Body of pancreas (tissue), 4 donors: ENCODE measurements at places on chromosomes 1 and 21. TPM values are rescaled to one million over a fixed set of nuclear protein-coding genes. Genes with fewer than 3 reads are reported as not detected.

GRCh38 chr1:172727956-172728603 is 69.2 kb downstream of the FASLG start:
- DNase-seq = no peak
- H3K36me3 ChIP-seq = no peaks in the 10 kb centered on the region
- no peaks in the 10 kb centered on the region for H3K4me1 ChIP-seq
- no peak overlapping the region for H3K4me3 ChIP-seq
- no peaks in the 10 kb centered on the region for H3K27me3 ChIP-seq

- no peak overlapping the region for H3K4me3 ChIP-seq
- DNase-seq = no peak
- H3K36me3 ChIP-seq = no peaks in the 10 kb centered on the region
- H3K4me1 ChIP-seq = peaks cover 6% of the 10 kb centered on the region
- no peak overlapping the region for H3K27ac ChIP-seq
Observed at GRCh38 chr1:206006946-206007345, 3.8 kb upstream of the RAB7B start.

- no peaks in the 10 kb centered on the region for H3K36me3 ChIP-seq
- H3K4me3 ChIP-seq = no peak overlapping the region
- no peak overlapping the region for H3K27ac ChIP-seq
Observed at GRCh38 chr1:215076322-215076721, 6.2 kb upstream of the KCNK2 start.

DNA sequence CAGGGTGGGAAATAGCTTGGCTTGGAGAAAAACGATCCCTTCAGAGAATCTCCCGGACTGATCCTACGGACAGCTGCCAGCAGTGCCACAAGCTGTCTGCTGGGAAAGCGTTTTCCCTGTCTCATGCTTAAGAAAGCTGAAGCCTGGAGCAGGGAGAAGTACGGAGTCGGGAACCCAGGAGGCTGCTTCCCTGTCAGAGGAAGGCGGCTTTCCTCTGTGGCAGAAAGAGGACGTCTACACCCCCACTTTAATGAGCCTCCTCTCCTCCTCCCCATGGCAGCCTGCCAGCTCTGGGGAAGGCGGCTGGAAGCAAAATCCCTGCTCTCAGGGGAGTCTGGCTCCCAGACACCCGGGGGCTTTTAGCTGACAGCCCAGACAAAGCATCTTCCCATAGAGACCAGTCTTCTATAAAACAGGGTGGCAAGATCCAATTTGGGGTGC is 7.3 kb downstream of the KIF21B start:
- H3K27ac ChIP-seq = no peak overlapping the region
- no peak for DNase-seq
- no peak overlapping the region for H3K4me3 ChIP-seq
- peaks cover 18% of the 10 kb centered on the region for H3K4me1 ChIP-seq
- no peaks in the 10 kb centered on the region for H3K27me3 ChIP-seq
- no peaks in the 10 kb centered on the region for H3K36me3 ChIP-seq

- H3K36me3 ChIP-seq = no peaks in the 10 kb centered on the region
- H3K27me3 ChIP-seq = no peaks in the 10 kb centered on the region
- no peaks in the 10 kb centered on the region for H3K4me1 ChIP-seq
- DNase-seq = no peak
Observed at GRCh38 chr1:112001436-112001835, 12.0 kb upstream of the KCND3 start.

DNA sequence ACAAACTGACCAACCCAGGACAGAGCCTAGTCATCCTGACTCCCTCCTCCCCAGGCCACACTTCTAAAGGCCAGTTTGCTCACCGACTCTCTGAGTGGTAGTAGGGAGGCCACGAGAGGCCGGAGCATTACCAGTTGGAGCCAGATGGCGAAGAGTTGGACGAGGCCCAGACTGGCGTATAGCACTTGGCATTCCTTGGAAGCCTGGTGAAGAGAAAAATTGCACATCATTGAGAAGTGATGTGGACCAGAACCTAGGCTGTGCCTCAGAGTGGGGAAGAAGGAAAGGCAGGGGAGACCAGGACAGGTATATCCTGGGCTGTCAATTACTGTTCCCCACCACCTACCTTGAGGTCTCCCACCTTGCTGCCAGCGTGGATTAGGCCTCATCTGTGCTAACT is 12.2 kb downstream of the PABPC4 start:
- DNase-seq = no peak
- peaks cover 53% of the 10 kb centered on the region for H3K36me3 ChIP-seq
- no peak overlapping the region for H3K4me3 ChIP-seq
- H3K27ac ChIP-seq = no peak overlapping the region
- H3K4me1 ChIP-seq = peaks cover 50% of the 10 kb centered on the region
- no peaks in the 10 kb centered on the region for H3K27me3 ChIP-seq

- DNase-seq = no peak
- no peak overlapping the region for H3K27ac ChIP-seq
- H3K4me1 ChIP-seq = peaks cover 25% of the 10 kb centered on the region
- H3K4me3 ChIP-seq = no peak overlapping the region
Observed at GRCh38 chr1:33254491-33254890, 1.8 kb upstream of the ZNF362 start.

GRCh38 chr1:160731990-160732389 is 7.1 kb upstream of the SLAMF7 start:
- H3K4me3 ChIP-seq = no peak overlapping the region
- DNase-seq = no peak
- H3K36me3 ChIP-seq = no peaks in the 10 kb centered on the region
- H3K4me1 ChIP-seq = no peaks in the 10 kb centered on the region
- no peak overlapping the region for H3K27ac ChIP-seq

GRCh38 chr21:44995343-44995941 is 55.6 kb downstream of the SLX9 start:
- no peak overlapping the region for H3K4me3 ChIP-seq
- H3K27ac ChIP-seq = no peak overlapping the region
- no peak for DNase-seq
- no peaks in the 10 kb centered on the region for H3K27me3 ChIP-seq

DNA sequence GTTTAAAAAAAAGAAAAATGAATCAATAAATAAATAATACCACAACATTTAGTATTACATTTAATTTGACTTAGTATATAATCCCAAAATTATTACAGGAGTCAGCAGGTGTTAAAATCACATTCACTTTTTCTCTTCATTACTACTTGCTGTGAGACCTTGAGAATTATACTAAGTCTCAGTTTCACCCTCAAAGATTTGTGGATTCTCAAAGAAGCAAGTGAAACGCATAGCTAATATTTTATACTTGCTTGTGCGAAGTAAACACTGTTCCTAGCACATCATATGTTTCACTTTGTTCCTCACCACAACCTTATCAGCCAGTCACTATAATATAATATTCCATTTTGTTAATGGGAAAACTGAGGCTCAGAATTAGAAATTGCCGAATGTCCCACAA is 4.0 kb downstream of the CLCA1 start:
- H3K27ac ChIP-seq = no peak overlapping the region
- no peaks in the 10 kb centered on the region for H3K27me3 ChIP-seq
- H3K4me1 ChIP-seq = no peaks in the 10 kb centered on the region
- DNase-seq = no peak
- H3K4me3 ChIP-seq = no peak overlapping the region

DNA sequence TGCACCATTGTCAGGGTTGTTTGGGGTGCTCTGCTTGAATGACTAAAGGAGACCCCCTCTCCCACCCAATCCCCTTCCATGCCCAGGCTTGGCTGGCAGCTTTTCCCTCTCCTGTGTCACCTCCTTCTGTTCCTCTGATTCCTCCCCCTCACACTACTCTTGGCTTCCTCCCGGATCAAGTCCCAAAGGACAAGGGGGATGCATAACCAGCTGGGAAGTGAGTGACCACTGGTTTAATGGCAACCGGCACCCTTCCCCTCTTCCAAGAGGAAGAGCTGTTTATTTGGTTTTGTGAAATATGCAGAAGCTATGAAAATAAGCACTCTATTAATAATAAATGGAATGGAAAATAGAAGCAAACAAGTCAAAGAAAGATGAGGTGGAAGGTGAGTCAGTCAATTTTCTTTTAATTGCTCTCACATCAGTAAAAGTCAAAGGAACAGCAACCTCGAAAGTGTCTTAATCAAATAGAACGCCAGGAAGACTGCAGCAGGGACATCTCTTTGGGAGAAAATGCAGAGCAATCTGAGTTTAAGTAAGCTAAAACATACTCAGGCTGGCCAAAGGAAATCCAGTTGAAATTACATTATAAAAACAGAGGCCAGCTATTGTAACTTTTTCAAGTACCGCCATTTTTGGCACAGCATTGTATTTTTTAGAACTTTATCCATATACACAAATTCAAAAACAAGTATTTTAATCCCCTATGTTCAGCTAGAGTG is 322.5 kb downstream of the SIPA1L2 start:
- no peaks in the 10 kb centered on the region for H3K27me3 ChIP-seq
- no peak overlapping the region for H3K27ac ChIP-seq
- no peak overlapping the region for H3K4me3 ChIP-seq
- no peaks in the 10 kb centered on the region for H3K36me3 ChIP-seq
- DNase-seq = no peak
- no peaks in the 10 kb centered on the region for H3K4me1 ChIP-seq

DNA sequence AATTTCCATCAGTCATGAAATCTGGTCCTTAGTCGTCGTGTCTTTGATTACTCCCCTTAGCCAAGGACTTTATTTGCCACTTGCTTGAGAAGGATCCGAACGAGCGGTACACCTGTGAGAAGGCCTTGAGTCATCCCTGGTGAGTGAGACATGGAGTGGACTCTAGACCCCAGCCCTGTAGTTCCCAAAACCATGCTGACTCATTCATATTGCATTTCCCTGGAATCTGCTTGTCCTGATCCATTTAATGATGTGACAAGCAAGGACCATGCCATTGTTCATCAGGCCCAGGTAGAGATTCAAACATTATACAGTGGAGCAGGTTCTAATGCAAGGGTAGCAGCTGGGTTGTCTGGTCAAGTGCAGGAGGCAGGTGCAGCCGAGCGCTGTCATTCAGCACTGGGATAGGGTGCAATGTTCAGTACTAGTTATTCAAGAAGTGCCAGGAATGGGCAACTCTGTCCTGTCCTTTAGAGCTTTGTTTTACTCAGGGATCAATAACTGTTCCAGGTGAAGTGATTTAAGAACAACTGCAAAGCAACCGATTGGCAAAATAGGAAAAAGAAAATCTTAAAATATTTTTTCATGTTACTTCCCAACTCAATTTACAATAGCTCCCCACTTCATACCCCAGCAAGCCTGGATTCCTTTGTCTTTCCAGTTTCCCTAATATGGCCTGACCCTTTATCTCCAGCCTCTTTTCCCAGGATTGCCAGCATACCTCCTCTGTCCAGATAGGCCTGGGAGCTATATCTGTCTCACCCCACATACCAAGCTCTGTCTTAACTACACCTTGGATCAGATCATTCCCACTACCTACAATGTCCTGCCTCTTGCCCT is 26.5 kb downstream of the CAMK1G start:
- DNase-seq = no peak
- H3K36me3 ChIP-seq = no peaks in the 10 kb centered on the region

GRCh38 chr1:28956038-28956464 is 41.7 kb downstream of the EPB41 start:
- no peaks in the 10 kb centered on the region for H3K27me3 ChIP-seq
- H3K27ac ChIP-seq = no peak overlapping the region
- H3K4me3 ChIP-seq = no peak overlapping the region
- H3K4me1 ChIP-seq = no peaks in the 10 kb centered on the region
- no peak for DNase-seq
- H3K36me3 ChIP-seq = no peaks in the 10 kb centered on the region

GRCh38 chr1:168195199-168196135 is 16.7 kb downstream of the TIPRL start:
- no peaks in the 10 kb centered on the region for H3K27me3 ChIP-seq
- H3K27ac ChIP-seq = no peak overlapping the region
- H3K36me3 ChIP-seq = no peaks in the 10 kb centered on the region
- no peak for DNase-seq

DNA sequence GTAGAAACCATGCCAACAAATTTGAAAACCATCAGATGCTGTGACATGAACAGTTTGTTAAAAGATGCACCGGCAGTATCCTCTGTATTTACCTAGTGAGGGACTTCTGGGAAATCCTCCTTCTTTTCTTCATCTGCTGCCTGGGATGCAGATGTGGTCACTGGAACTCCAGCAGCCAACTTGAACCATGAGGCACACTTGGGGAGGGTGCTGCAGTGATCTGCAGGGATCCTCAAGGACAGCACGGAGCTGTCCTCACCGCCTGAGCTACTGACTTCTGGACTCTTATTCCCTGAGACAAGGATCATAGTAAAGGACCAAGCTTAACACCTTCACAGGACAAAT is 19.5 kb upstream of the NID1 start:
- H3K36me3 ChIP-seq = no peaks in the 10 kb centered on the region
- no peak overlapping the region for H3K4me3 ChIP-seq
- no peak for DNase-seq
- no peaks in the 10 kb centered on the region for H3K4me1 ChIP-seq
- no peak overlapping the region for H3K27ac ChIP-seq

GRCh38 chr1:12177156-12177998 is 10.6 kb downstream of the TNFRSF1B start:
- H3K4me1 ChIP-seq = peaks cover 12% of the 10 kb centered on the region
- H3K27ac ChIP-seq = no peak overlapping the region
- H3K4me3 ChIP-seq = no peak overlapping the region
- DNase-seq = no peak

DNA sequence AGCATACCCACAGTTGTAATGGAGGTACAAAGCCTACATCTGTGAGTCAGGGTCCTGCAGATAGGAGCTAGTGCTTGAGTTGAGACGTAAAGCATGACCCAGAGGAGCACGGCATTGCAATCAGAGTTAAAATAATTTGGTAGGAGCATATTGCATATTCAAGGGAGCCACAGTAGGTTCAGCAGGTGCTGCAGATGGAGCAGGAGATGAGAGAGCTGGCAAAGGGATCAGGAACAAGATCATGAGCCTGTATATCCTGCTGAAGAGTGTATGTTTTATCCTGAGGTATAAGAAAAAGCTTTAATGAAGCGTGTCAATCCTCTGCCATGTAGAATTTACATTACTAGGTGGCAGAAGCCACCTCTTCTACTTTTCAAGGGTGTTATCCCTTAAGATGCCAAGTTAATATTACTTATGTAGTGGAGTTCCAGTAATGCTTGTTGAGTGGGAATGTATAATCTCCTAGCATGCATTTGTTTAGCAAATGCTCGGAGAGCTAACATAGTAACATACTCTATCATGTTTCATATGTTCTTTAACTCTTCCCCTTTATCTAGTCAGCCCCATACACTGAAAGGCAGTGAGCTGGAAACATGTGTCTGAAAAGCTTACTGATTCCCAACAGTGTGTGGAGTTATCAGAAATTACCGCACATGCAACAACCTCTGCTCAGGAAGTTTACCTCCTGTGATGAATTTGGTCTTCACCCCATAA is 300.3 kb downstream of the GRIK1 start:
- no peaks in the 10 kb centered on the region for H3K36me3 ChIP-seq
- no peak for DNase-seq
- H3K4me1 ChIP-seq = no peaks in the 10 kb centered on the region
- H3K27ac ChIP-seq = no peak overlapping the region
- H3K4me3 ChIP-seq = no peak overlapping the region

DNA sequence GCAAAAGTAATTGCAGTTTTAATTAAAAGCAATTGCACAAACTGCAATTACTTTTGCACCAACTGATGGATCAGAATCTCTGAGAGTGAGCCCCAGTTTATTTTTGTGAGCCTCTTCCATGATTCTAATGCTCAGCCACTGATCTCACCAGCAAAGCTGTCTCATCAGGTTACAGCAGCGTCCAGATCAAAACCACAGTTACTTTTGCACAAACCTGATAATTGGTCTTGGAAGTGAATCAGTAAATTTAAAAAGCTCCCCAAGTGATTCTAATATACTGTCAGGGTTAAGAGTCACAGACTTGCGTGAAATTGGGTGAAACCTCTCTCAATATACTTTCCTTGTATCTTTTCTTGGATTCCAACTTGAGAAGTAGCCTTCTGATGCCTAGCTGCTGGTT is 13.5 kb upstream of the CR2 start:
- no peak overlapping the region for H3K27ac ChIP-seq
- H3K4me3 ChIP-seq = no peak overlapping the region
- H3K36me3 ChIP-seq = no peaks in the 10 kb centered on the region
- no peaks in the 10 kb centered on the region for H3K27me3 ChIP-seq

OLFML2B gene
- 1.6 TPM for total RNA-seq

NBPF10 gene
- 2.6 TPM for total RNA-seq

TENT5C gene
- total RNA-seq = 30.0 TPM
